ENCODE measurements at places on chromosomes 1 and 21.

GRCh38 chr1:173504268-173504667 is 27.1 kb downstream of the PRDX6 start:
- no peak for DNase-seq

GRCh38 chr1:212966616-212967015 is 16.3 kb downstream of the VASH2 start:
- no peak for DNase-seq

GRCh38 chr1:13694886-13695684 is 4.9 kb upstream of the PRDM2 start:
- DNase-seq, result no peak

DNA sequence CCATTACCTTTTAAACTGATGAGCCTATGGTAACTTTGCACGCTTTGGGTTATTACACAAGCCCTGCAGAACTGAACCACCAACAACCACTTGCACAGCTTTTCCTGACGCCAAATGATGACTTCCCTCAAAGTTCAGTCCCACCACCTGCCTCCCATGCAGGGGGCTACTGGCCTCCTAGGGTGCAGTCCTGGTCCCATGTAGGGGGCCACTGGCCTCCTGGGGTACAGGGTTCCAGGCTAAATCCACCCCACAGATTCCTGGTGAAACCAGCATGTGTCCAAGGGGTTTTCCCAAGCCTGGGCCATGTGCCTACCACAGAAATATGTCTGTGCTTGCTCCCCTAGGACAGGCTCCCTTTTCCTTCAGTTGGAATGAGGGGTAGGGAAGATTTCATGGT is 73.4 kb upstream of the ZNF678 start:
- no peak for DNase-seq

DNA sequence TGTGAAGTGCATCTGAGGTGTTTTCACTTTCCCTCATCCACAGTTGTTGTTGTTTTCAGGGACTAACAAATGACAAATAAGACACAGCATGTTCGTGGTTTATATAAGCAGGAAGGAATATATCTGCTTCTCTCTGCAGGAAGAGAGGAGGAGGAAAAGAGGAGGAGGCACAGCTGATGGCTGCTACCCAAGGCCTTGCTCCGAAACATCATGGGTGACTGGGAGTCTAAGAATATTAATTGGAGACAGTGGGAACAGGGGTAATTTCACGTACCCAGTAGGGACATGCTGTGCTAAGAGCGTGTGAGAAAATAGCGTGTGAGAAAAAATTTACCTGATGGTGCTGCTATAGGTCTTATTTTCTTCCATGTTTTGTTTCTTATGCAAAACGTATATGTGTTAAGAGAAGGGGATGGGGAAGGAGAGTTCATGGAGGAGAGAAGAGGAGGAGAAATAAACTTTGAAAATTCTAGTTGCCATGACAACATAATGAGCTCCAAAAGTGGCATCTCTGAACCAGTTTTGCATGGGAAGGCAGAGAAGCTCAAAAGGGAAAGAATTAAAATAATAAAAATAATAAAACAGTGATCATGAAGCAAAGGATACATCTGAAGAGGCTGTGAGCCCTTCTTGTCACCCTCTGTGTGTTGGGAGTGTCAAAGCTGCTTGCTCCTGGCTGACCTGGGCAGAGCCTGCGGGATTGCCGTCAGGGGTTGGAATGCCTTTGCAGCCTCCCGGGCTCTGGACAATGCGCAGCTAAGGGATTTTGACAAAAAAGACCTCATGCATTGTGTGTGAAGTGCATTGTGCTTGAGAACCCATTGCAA is 192.0 kb downstream of the CACNA1E start:
- DNase-seq, result no peak

- DNase-seq, result no peak
Observed at GRCh38 chr1:156738407-156738806, 2.5 kb downstream of the MRPL24 start.

DNA sequence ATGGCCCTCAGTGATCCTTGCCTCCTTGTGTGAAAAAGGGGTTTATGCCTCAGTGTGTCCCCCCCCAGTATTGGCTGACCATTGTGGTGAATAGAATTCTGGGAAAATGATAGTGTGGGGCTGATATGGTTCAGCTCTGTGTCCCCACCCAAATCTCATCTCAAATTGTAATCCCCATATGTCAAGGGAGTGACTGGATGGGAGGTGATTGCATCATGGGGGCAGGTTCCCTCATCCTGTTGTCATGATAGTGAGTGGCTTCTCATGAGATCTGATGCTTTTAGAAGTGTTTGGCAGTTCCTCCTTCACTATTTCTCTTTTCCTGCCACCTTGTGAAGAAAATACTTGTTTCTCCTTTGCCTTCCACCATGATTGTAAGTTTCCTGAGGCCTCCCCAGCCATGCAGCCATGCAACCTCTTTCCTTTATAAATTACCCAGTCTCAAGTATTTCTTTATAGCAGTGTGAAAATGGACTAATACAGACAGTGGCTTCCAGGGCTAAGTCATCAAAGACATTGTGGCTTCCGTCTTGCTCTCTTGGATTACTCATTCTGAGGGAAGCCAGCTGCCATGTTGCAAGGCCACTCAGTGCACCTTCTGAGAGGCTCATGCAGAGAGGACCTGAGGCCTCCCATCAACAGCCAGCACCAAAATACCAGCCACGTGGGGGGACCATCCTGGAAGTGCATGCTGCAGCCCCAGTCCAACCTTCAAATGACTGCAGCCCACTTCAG is 40.6 kb upstream of the SOD1 start:
- no peak for DNase-seq

DNA sequence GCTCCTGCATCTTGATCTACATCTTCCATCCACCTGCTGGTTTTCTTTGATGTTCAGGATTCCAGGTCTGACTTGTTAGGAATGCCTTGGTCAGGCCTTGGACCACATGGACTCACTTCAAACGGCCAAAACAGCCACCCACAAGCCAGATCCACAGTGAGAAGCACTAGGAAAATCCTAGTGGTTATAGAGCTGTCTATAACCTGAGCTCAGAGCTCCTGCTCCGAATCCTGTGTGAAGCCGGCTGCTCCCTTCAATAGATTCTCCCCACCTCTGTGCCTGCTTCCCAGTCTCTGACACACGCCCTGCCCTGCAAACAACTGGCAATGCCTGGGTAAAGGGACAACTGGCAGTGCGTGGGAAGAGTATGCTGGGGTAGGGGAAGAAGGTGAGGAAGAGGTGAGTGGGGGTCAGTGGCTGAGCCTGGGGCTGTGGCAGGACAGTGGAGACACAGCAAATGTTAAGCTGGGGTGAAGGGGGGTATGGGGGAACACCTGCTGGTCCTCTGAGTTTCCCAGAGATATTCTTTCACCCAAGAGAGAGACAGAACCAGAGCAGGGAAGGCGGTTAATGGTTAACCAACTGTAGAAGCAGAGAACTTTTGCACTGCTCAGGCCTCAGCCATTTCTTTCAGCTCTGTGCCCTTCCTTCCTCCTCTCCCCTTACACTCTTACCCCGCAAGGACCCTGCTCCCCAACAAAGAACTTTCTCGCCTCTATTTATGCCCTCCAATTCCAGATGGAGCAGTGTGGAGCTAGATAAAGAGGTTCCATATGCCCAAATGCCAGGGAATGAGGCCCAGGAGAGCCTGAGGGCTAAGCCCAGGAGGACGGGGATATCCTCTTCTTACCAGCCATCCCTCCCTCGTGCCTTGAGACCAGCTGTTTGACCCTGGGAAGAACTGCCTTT is 4.5 kb downstream of the PLXNA2 start:
- no peak for DNase-seq

GRCh38 chr1:178339834-178340233 is 156.9 kb downstream of the CLEC20A start:
- no peak for DNase-seq

DNA sequence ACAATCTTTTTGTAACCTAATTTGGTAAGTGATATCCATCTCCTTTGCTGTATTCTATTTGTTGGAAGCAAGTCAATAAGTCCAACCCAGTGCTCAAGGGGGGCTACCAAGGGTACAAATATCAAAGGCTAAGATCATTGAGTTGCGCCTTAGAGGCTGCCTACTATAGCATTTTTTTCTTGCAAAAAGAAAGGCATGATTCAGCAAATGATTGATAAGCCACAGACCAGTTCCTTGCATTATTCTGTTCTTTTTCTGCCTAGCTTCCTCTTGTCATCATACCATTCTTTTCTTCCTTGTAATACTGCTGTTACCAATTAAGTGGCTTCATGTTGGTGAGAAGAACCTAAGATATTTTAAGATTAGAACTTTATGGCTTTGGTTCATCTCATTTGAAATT is 29.8 kb upstream of the BARHL2 start:
- DNase-seq, result no peak

GRCh38 chr1:15364740-15365139 is 44.9 kb upstream of the EFHD2 start:
- DNase-seq, result no peak

DNA sequence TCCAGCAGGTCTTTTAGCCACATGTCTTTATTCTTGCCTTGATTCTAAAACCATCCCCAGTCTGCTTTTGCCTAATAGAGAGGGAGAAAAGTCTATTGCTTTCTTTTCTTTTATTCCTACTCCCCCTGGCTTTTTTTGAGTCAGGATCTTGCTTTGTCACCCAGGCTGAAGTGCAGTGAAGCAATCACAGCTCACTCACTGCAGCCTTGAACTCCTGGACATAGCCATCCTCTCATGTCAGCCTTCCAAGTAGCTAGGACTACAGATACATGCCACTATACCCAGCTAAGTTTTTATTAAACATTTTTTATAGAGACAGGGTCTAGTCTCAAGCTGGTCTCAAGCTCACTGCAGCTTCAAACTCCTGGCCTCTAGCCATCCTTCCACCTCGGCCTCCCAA is 72.5 kb upstream of the PAXBP1 start:
- DNase-seq, result no peak

DNA sequence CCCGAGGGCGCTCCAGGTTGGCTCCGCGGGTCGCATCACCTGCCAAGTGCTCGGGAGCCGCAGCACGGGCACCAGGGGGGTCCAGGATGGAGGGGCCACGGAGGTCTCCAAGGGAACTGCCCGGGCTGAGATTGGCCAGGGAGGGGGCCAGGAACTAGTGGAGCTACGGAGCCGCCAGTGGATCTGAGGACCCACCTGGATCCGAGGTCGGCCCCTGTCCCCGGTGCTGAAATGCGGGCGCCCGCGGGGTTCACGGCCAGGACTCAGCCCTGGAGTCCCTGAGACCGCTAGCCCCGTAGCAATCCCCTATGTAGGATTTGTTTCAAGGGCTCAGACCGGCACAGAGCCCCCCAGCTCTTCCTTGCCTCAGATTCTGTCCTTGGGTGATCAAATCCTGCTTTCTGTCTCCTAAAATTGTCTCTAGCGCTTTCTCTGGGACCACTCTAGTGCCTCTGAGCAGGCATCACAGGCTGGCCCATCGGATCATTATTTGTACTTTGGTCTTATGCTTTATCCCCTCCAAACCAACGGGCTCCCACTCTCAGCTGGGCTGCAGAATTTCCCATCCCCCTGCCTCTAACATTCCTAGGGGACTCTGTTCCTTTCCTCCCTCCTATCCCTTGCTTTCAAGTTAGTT is 27.3 kb downstream of the KIAA2013 start:
- DNase-seq, result no peak

- DNase-seq, result no peak
Observed at GRCh38 chr1:63533931-63534330, 10.6 kb downstream of the EFCAB7 start.

GRCh38 chr1:9081473-9081872 is 12.0 kb upstream of the SLC2A5 start:
- DNase-seq, result no peak

DNA sequence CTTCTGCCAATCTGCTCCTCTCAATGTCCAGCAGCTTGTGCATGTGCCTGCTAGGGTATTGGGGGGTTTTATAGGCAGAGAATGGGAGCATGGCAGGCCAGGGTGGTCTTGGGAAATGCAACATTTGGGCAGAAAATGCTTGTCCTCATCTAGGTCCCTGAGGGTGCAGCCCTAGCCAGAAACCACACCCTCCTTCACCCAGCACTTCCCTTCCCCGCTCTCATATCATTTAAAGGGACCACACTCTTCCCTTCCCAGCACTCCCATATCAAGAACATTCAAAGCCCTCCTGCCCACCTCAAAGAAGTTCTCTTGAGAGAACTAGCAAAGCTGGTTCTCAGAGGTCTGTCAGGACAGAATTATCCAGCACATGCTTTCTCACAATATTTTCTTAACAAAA is 62.1 kb downstream of the HSD3B1 start:
- DNase-seq, result no peak

- no peak for DNase-seq
Observed at GRCh38 chr1:111556325-111557037, 53.0 kb upstream of the ADORA3 start.

DNA sequence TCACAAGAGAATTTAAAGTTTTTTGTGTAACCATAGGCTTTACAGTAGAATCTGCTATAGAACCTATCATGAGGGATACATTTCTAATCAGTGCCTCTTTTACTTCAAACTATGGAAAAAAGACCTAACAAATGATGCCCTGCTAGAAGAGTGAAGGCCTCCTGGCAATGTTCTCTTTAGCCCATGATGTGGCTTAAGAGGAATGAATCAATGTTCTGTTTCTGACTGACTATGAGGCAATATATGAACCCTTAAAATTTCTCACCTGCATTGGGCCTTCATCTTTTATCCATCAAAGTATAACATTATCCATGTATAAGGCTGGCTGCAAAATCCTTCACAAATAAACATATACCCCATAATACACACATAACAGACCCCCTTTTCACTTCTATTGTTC is 65.7 kb upstream of the IL12RB2 start:
- DNase-seq, result no peak

GRCh38 chr1:25641931-25642573 is 25.5 kb downstream of the MAN1C1 start:
- DNase-seq, result no peak

DNA sequence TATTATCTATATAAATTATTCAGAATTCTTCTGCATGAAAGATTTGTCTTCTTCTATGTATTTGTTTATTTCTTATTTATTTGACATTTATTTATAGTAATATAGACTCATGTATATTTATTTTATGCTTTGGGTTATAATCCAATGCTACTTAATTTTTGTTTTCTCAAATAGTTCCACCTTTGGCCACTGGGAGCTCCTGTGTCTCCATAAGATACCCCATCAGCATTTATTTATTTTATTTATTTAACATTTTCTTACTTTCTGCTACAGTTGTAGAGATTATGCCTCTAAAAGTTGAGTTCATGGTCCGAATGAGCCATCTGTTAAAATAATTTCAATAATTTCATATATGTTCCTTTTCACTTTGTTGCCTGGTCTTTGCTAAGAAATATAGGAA is 289.4 kb downstream of the ADGRL2 start:
- DNase-seq, result no peak

DNA sequence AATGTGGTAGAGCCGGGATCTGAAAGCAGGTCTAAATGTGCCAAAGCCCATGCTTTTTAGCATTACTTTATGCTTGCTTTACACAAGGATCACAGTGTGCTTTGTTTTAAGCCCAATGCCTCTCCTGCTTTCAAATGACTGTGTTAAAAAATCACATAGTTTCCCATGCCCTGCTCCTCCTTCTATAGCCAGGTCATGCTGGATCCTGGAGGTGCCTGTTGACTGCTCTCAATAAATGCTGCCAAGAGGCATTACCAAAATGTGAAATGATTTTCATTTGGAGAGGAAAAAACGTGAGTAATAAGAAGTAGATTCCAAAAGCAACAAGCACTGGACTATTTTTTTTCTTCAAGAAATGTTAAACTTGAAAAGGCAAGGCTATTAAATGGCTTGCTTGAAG is 420.7 kb upstream of the USP24 start:
- no peak for DNase-seq

Measured in suprapubic skin (tissue), 4 donors.